EH (cell line): ENCODE measurements at places on chromosomes 3 and 15.
A peak's percentile ranks its signal among the peaks of the same experiment; 100 is the strongest.

GRCh38 chr15:72940229-72940622, 112.0 kb upstream of the NEO1 start:
- no peak for DNase-seq

DNA sequence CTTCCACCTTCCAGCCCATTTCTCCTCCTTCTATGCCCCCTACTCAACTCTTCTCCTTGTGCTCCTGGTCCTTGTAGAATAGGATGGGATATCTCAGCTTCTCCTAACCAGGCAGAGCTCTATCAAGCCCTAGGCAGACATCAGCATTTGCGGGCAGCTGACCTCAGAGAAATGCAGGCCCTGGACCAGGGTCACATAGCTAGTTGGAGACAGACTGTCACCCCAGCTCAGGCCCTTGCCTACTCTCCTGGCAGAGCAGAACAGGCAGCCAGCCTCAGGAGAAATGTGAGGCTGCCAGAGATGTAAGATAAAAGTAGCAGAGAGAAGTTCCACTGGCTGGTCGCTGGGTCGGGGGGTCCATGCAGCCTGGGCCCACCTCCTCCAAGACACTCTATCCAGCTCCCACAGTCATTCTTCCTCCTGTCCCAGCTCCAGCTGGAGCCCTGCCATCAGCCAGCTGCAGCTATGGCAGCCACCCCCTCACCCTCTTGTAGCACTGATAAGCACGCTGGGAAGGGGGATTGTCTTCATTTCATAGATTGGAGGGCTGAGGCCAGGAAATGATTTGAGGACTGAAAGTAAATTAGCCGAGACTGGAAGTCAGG, 4.0 kb downstream of the CYP8B1 start:
- DNase-seq = no peak

GRCh38 chr3:122940628-122941086, 86.9 kb downstream of the SEMA5B start:
- no peak for DNase-seq

DNA sequence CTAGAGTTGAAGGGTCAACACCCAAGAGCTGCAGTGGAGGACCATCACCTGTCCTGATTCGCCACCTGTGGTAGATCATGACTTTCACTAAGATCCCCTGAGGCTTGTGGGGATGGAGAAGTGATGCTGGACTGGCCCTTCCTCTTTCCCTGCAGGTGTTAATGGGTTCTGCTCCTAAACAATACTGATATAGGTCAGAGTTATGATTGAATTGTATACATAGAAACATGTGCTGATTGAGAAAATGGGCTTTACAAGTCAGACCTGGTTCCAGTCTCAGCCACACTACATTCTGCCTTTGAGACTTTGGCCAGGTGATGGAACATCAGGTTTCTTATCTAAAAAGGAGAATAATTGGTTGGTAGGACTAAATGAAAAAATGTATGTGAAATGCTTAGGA, 418.9 kb upstream of the TPRG1 start:
- DNase-seq = no peak

DNA sequence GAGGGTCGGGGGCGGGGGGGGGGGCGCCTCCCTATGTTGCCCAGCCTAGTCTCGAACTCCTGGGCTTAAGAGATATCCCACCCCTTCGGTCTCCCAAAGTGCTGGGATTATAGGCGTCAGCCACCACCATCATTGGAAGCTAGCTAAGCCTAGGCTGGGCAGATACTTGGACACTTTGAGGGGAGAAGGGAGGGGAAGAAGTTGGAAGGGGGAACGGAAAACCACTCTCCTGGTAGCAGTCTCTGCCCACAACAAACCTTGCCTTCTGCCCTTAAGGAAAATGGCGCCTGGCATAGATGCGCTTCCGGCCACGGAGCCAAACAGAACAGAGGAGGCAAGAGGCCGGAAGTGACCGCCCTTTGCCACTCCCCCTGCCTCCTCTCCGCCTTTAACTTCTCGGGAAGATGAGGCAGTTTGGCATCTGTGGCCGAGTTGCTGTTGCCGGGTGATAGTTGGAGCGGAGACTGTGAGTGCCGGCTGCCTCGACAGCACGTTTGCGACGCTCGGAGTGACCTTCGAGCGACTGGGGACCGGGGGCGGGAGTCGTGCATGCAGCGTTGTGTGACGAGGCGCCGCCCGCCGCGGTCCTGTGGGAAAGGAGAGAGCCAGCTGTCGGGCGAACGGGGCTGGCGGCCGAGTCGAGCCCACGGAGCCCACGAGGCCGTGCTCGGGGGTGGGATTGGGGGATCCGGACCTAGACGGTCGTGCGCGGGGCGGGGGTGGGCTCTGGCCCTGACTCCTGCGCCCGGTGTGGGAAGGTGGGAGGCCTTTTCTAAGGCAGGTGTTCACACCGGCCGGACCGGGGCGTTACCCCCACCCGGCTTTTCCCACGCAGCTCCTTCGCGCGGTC, at the start of gene MFN1:
Gene MFN1, plus strand, starts transcription at position 365 of the 850 bp plus-strand sequence. CDS start 1,143 bp downstream, outside the sequence.
- peak; percentile 98 for DNase-seq

DNA sequence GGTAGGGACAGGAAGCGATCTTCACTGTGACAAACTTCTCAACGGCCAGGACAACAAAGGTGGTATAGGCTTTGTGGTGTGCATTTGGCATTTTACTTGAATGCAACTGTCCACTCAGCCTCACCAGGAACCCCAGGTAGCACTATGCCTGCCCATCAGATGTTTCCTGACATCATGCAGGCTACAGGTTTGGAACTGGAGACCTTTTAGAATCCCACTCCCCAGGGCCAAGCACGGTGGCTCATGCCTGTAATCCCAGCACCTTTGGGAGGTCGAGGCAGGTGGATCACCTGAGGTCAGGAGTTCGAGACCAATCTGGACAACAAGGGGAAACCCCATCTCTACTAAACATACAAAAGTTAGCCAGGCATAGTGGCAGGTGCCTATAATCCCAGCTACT, 9.6 kb downstream of the STARD5 start:
- no peak for DNase-seq

- no peak for DNase-seq
These were observed 625.7 kb upstream of the CFAP20DC start for GRCh38 chr3:59675495-59675894.

- DNase-seq = no peak
These were observed 60.3 kb downstream of the TGFBR2 start for GRCh38 chr3:30666572-30667279.

DNA sequence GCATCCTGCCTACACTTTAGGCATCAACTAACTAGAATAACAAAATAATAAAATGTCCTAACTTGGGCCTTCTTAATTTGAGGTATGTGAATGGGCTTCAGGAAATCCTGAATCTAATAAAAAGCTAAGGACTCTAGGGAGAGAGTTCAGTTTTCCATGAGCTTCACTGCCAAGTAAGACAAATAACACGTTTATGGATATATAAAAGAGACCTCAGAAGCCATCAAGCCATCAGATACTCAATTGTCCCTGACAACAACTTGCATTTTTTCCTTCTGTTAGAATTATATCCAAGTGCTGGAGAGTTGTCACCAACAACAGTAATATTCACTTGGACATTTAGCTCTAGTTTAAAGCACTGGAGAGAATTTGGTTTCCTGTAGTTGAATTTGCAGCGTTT, 102.4 kb upstream of the IGSF10 start:
- no peak for DNase-seq

GRCh38 chr3:107561980-107562379, 39.2 kb downstream of the BBX start:
- peak; percentile 26 for DNase-seq

DNA sequence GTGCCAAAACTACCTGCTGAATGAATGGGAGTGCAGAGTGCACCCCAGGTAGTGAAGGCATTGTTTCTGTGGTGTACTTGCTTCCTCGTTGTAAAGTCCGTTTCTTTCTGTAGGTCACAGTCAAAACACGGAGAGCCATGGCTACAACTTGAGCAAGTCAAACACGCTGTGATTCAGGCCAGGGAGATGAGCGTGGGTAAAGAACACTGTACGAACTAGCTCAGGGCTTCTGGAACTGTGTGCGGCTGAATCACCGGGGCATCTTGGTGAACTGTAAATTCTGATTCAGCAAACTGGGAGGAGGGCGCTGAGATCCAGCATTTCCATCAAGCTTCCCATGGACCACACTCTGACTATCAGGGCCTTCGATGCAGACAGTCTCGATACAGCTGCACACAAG, 5.0 kb upstream of the TNK2 start:
- DNase-seq = no peak

GRCh38 chr3:122679882-122680474, 661 bp upstream of the PARP14 start:
- peak; percentile 35 for DNase-seq
